ENCODE measurements at places on chromosomes 7 and 10. TPM values are rescaled to one million over a fixed set of nuclear protein-coding genes. Genes with fewer than 3 reads are reported as not detected.

GRCh38 chr10:112307358-112308124 lies 24.3 kb downstream of the TECTB start:
- no peak overlapping the region for H3K4me3 ChIP-seq
- H3K4me1 ChIP-seq = no peaks in the 10 kb centered on the region
- DNase-seq = peak; percentile 12
- no peaks in the 10 kb centered on the region for H3K27me3 ChIP-seq

GRCh38 chr7:30852308-30852684 lies 59.4 kb upstream of the AQP1 start:
- no peak overlapping the region for H3K27ac ChIP-seq
- DNase-seq = no peak
- no peaks in the 10 kb centered on the region for H3K4me1 ChIP-seq
- no peaks in the 10 kb centered on the region for H3K36me3 ChIP-seq

DNA sequence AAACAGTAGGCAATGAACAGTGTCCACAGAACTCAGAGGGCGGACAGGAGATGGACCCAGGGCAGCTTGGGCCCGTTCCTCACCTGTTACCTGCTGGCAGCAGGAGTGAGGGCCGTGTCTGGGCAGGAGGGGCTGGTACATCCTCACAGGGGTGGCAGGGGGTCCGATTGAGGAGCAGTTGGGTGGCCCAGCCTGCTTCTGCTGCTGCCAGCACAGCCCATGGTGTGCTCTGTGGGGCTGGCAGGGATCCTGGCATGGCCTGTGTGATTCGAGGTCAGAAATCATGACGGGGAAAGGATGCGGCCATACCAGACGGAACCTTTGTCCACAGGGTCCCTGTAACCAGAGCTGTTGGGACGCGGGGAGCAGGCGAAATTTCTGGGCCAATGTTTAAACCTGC lies 49.6 kb downstream of the INPP5A start:
- H3K36me3 ChIP-seq = no peaks in the 10 kb centered on the region
- no peaks in the 10 kb centered on the region for H3K27me3 ChIP-seq
- no peak for DNase-seq
- no peak overlapping the region for H3K27ac ChIP-seq

- H3K4me3 ChIP-seq = no peak overlapping the region
- no peaks in the 10 kb centered on the region for H3K27me3 ChIP-seq
- H3K36me3 ChIP-seq = no peaks in the 10 kb centered on the region
- H3K4me1 ChIP-seq = no peaks in the 10 kb centered on the region
- no peak overlapping the region for H3K27ac ChIP-seq
- no peak for DNase-seq
Observed at GRCh38 chr7:38694326-38694725, 63.2 kb upstream of the AMPH start.

DNA sequence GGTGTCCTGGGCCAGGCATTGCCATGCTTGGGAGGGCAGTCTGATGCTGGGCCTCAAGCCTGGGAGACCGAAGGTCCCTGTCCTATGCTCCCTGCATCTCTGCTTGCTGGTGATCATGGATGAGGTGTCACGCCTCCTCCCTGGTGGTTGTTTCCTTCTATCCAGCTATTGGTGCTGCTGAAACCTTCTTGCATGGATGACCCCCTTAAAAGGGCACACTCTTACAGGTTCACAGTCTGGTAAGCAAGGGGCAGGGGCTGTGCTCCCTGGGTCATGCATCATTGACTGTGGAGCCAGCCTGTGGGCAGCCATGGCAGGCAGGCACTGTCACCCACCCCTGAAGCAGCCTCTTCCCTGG lies 36.8 kb upstream of the SLC29A3 start:
- H3K27ac ChIP-seq = no peak overlapping the region
- no peaks in the 10 kb centered on the region for H3K36me3 ChIP-seq
- H3K4me1 ChIP-seq = no peaks in the 10 kb centered on the region

DNA sequence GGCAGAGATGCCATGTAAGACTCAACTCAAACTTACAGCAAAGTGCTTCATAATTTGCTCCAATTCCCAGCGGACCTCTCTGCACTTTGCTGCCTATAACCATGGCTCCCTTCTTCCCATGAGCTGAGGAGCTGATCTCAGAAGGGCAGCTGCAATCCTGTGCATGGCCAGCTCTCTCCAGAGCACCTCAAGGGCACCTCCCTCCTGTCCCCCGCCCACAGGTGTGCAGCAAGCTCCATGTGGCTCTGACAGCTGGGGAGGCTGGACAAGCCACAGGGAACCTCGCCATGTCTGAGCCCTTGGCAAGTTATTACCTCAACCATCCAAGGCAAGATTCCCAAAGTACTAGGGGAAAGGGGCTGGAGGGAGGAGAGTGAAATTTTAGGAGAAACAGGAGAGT lies 61.1 kb upstream of the DDC start:
- peaks cover 3% of the 10 kb centered on the region for H3K27me3 ChIP-seq
- H3K36me3 ChIP-seq = no peaks in the 10 kb centered on the region
- H3K27ac ChIP-seq = no peak overlapping the region

DNA sequence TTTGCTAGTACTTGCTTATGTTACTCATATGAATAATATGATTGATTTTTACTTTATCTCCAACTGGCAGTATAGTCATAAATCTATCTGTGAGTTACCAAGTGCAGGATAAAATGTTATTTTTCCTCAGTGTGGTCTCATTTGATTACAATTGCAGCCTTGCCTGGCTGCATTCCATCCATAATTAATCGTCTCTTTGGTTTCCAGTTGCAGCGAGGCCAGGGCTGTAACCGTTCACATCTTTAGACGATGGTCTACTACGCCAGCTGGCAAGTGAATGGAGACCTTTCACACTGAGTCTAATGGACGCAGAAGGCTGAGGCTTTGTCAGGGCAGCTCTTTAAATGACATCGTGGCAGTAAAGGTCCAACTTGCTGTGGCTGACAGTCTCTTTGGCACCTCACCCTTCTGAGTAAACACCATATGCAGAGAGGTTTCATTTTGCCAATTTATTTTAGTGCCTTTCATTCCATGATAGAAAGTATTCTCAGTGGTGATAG lies 84.0 kb downstream of the ARL4A start:
- no peak for DNase-seq
- no peak overlapping the region for H3K27ac ChIP-seq
- no peak overlapping the region for H3K4me3 ChIP-seq
- H3K36me3 ChIP-seq = no peaks in the 10 kb centered on the region
- no peaks in the 10 kb centered on the region for H3K27me3 ChIP-seq

DNA sequence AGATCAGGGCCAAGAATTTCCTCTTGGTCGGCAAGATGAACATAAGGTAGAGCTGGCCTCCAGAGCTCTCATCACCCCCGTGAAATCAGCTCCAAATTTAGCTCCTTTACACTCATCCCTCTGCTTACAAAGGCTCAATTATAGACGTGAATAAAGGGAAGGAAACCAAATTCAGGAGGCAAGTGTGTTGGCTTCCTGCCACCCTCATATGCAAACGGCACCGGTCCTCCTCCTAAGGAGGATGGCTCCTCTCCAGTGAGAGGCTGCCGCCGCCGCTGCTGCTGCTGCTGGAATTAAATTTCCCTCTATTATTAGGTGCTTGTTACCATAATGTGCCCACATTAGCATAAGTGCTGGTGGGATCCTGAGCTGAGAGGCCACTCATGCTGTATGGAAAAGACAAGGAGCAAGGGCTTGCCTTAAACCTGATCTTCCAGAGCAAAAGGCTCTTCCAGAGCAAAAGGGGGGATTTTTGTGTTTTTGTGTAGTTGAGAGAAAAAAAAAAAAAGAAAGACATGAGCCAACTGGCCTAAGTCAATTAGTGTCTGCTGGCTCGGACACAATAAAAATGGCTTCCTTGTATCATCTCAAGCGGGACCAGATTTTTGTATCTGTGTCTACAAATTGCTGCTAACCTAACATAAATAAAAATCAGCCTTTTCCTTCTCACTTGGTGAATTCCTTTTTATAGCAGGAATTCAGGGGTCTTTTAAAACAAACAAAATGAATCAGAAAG lies 68.4 kb downstream of the CDHR3 start:
- H3K27me3 ChIP-seq = no peaks in the 10 kb centered on the region
- H3K4me3 ChIP-seq = no peak overlapping the region
- DNase-seq = no peak
- H3K36me3 ChIP-seq = no peaks in the 10 kb centered on the region
- no peaks in the 10 kb centered on the region for H3K4me1 ChIP-seq

DNA sequence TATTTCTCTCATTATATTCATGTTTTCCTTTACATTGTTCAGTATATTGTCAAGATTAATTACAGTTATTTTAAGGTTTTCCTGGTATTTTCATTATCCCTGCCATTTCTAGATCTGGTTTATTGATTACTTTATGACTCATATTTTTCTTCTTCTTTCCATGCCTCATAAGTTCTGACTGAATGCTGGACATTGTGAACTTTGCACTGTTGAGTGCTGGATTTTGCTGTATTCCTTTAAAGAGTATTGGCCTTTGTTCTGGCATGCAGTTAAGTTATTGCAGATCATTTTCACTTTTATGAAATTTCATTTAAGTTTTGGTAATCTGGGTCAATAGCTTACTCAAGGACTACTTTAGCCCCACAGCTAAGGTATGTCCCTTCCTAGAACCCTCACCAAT lies 73.1 kb downstream of the KLF6 start:
- H3K4me1 ChIP-seq = no peaks in the 10 kb centered on the region
- DNase-seq = no peak
- no peaks in the 10 kb centered on the region for H3K27me3 ChIP-seq
- no peak overlapping the region for H3K27ac ChIP-seq

GRCh38 chr7:95205665-95206225 lies 118.6 kb downstream of the PON1 start:
- no peaks in the 10 kb centered on the region for H3K27me3 ChIP-seq
- H3K36me3 ChIP-seq = no peaks in the 10 kb centered on the region
- H3K4me1 ChIP-seq = no peaks in the 10 kb centered on the region

- H3K4me1 ChIP-seq = no peaks in the 10 kb centered on the region
- no peak overlapping the region for H3K4me3 ChIP-seq
- H3K27me3 ChIP-seq = no peaks in the 10 kb centered on the region
- no peak overlapping the region for H3K27ac ChIP-seq
Observed at GRCh38 chr10:83432261-83433045, 706.9 kb upstream of the GHITM start.

DNA sequence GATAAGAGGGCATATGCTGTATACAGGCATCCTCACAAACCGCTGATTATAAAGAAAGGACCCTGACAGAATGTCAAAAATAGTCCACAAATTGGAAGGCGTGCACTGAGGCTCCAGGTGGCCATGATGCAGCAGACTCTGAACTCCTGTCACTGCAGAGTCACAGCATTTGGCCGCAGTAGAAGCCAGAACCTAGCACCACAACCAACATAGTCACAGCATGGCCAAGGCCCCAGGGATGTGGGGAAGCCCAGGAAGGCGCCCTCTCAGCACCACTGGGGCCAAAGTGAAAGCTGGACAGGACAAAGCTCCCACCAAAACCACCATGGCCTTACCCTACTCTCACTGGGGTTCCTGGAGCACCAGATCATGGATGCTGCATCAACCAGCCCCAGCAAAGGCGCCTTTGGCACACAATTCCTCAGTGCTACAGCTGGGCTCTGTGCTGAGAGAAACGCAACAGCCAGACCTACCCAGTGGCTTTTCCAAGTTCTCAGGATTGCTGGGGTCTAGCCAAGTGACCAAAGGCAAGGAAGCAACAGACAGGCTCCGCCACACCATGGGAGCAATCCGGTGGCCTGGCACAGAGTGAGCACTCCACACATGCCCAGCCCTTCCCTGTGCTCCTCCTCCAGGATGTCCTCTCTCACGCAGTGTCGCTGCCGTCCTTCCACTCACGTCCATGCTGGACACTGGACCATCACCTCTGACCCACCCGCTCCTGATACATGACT lies 60.2 kb downstream of the STK17A start:
- H3K4me1 ChIP-seq = peaks cover 100% of the 10 kb centered on the region
- H3K36me3 ChIP-seq = peaks cover 27% of the 10 kb centered on the region
- DNase-seq = no peak
- H3K4me3 ChIP-seq = no peak overlapping the region
- no peak overlapping the region for H3K27ac ChIP-seq

DNA sequence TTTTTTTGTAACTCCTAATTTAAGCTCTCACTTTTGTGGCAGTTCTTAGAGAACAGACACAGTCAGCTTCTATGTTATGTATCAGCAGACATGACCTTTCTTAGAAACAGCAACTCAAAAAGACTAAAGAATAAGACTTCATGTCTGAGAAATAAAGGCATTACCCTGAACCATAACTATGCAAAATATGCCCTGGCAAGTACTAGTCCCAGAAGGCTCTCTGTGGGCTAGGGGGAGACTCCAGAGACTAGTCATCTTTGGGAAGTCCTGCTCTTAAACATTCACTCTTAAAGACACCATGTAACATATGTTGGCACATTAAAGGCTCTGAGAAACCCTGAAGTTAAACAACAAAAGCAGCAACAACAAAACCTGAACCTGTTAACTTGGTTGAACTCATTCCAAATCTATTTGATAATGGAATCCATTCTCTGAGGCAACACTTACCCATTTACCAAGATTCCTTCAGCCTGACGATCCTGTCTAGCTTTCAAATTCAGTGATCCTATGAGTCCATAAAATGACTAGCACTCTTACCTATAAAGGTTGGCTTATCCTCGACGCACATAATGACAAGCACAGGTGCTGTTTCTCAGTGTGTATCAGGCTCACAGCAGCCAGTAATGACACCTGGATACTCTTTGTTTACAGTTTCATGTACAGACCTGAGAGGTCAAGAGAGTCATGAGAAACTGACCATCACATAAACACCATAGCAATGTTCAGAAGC lies 62.3 kb downstream of the OSBPL3 start:
- no peaks in the 10 kb centered on the region for H3K36me3 ChIP-seq
- peaks cover 76% of the 10 kb centered on the region for H3K4me1 ChIP-seq

DNA sequence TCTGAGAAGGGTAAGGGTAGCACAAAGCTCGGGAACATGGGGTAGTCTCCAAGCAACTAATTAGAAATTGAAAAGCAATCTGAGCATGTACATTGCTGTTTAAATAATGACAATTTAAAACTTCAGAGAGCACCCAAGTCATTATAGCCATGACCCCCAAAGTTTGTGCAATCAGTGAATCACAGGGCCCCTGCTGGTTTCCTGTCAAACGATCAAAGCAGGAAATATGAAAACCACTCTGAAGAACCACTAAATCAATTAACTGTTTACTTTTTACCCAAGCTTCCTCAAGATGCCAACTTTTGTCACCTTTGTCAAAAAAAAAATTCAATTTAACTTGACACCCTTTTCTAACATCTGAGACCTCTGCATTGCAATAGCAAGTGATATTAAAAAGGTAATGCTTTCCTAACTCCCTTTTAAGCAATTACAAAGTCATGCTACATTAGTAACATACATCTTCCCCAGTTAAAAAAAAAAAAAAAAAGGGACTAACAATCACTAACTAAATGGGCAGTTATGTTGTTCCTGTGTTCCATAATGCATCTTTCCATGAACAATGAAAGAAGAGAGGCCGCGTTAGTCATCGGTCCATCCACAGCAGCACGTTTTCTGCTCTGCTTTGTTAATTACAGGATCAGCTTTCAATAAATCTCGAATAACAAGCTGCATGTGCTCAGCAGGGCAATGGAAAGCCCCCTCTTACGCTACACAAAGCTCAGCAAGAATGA lies 80.6 kb downstream of the ETV1 start:
- H3K27ac ChIP-seq = no peak overlapping the region
- DNase-seq = peak; percentile 37

- no peaks in the 10 kb centered on the region for H3K4me1 ChIP-seq
- H3K4me3 ChIP-seq = no peak overlapping the region
- H3K36me3 ChIP-seq = no peaks in the 10 kb centered on the region
- no peak overlapping the region for H3K27ac ChIP-seq
- no peaks in the 10 kb centered on the region for H3K27me3 ChIP-seq
Observed at GRCh38 chr10:27794157-27794556, 48.5 kb upstream of the MKX start.

JAZF1 gene
- total RNA-seq = 4.6 TPM

All from CD4-positive, alpha-beta memory T cell (primary cell).